AML-193 (cell line): ENCODE measurements at places on chromosomes 12 and 14.

GRCh38 chr14:89750281-89750755, 204.2 kb downstream of the EFCAB11 start:
- no peak for DNase-seq

- DNase-seq: no peak
These were observed 137.5 kb upstream of the KRAS start for GRCh38 chr12:25388183-25388582.

GRCh38 chr12:128613837-128614590, 209.7 kb downstream of the SLC15A4 start:
- no peak for DNase-seq

DNA sequence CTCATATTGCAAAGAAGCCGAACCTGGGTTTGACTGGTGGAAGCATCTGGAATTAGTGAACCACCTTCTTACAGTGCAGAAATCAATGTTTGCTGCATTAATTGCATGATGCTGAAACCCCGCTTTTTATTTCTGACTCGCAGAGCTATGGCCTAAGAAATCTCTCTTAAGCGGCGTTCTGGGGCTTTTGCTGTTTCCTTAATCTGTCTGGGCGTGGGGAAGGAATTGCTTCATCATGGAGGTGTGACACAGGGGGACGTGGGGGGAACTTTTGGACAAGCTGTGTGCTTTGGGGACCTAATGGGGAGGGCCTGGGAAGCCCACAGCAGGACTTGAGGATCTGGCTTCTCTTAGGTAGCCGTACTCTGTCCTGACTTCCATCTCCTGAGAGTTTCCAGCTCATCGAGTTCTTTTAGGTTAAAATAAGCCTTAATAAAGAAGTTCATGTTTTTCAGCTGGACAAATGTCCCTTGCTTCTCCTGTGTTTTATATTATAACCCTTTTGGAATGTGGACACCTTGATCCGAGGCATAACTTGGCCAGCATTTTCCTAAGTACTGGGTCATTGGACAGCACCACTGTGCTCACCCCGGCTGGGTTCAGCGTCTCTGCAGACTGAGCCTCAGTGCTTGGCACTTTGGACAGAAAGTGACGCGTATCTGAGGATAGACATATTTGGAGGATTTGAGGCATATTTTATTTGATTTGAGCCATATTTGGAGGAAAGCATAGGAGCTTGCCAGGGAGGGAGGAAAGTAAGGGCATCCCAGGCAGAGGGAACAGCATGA, 192.1 kb upstream of the MYL2 start:
- no peak for DNase-seq

GRCh38 chr14:64201296-64201695, 92.9 kb downstream of the ESR2 start:
- no peak for DNase-seq
